Activated T-helper 1 cell treated with anti-CD3 and anti-CD28 coated beads, Interleukin-12 subunit alpha, Interleukin-12 subunit beta, Interleukin-2, Interleukin-4 antibody, amounts not matched to agents 30 ng/mL and 10 ng/mL and 1 ng/mL, durations not matched to agents 14 hours and 24 hours and 36 hours (primary cell): ENCODE measurements at places on chromosomes 2 and 18.

DNA sequence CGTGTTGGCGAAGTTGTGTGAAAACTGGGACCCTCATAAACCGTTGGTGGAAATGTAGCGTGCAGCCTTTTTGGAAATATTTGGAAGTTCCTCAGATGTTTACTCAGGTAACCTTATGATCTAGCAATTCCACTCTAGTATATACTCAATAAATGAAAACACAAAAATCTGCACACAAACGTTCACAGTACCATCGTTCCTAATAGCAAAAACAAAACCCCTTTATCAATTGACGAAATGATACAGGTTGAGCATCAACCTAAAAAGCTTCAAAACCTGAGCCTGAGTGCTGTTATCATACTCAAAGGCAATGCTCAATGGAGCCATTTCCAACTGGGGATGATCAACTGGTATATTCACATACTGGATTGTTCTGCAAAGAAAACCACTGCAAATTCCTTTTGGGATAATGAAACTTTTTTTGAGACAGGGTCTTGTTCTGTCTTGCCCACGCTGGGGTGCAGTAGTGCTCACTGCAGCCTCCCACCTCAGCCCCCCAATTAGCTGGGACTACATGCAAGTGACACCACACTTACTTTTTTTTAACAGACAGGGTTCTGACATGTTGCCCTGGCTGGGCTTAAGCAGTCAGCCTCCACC, 777 bp upstream of the C18orf32 start:
- no peak for DNase-seq

DNA sequence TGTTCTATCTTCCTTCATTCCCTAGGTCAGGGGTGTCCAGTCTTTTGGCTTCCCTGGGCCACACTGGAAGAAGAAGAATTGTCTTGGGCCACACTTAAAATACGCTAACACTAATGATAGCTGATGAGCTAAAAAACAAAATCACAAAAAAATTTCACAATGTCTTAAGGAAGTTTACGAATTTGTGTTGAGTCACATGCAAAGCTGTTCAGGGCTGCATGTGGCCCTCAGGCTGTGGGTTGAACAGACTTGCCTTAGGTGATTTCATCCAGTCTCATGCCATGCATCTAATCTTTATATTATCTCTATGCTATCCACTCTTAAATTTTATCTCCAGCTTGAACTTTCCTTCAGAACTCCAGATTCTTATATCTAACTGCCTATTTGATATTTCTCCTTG, 80.1 kb downstream of the CCDC85A start:
- DNase-seq = no peak

DNA sequence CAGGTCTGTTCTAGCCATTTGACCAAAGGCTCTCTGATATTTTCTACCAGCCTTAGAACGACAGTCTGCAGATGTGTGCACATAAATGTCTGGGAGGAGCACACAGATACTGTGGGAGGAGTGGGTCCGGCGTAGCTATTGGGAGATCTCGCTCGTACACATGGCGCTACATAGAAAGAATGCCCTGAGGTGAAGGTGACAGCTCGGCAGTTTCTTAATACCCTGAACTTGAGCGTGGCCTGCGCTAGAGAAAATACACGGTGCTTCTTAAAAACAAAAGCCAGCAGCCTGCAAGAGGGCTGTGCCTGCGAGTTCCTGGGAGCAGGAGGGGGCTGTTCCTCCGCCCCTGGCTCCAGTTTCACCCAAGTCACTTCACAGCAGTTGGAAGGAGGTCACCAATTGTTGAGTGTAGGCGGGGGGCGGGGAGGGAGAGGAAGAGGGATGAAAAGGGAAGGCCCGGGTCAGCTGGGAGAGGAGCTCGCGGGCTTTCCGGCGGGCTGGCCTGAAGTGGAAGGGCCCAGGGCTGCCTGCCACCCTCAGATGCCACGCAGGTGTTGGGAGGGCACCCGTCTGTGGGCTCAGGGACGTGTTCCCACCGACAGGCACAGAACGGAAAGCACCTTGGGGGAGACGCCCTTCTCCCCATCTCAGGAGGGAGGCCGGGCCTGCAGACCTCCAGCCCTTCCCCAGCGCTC, 124.7 kb upstream of the ZNF516 start:
- no peak for DNase-seq

GRCh38 chr2:5938566-5938896, 246.3 kb downstream of the SOX11 start:
- DNase-seq = no peak

DNA sequence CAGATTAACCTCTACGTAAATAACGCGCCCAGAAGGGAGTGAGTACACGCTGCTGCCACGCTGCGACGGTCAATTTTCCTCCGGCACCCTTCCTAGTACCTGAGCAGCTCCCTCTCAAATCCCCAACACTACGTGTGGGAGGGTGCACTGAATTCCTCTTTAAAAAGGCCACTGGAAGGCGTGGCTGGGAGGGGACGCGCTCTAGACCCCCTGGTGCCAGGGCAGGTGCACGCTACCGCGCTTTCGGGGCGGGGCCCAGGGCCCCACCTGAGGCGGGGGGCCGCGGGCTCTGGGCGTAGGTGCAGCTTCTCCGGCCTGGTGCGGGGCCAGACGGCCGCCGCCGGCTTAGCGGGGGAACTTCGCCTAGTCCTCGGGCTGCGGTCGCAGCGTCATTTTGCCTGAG, 668 bp upstream of the ANKRD12 start:
- no peak for DNase-seq

DNA sequence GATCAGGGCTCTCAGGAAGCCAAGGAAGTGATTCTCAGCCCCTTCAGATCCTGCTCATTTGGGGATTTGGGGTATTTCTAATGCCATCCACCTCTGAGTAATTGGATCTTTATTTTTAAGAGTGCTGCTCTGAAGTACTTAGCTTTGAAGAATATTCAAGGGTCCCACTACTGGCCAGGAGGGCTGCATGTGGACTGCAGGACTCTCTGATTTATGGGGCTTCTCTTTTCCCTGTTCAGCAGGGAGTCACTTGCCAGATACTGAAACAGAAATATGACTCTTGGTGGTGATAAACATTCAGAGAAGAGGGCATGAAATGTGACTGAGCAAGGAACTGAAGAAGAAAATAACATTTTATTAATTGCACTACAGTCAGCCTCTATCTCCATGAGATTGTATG, 138.5 kb downstream of the MTX2 start:
- DNase-seq = no peak

DNA sequence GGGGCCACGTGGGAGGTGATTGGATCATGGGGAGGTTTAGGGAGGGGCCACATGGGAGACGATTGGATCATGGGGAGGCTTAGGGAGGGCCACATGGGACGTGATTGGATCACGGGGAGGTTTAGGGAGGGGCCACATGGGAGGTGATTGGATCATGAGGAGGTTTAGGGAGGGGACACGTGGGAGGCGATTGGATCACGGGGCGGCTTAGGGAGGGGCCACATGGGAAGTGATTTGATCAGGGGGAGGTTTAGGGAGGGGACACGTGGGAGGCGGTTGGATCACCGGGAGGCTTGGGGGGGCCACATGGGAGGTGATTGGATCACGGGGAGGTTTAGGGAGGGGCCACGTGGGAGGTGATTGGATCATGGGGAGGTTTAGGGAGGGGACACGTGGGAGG, 22.5 kb upstream of the SALL3 start:
- no peak for DNase-seq

- peak; percentile 1 for DNase-seq
Measured at GRCh38 chr2:40244675-40245074, 207.2 kb downstream of the SLC8A1 start.

DNA sequence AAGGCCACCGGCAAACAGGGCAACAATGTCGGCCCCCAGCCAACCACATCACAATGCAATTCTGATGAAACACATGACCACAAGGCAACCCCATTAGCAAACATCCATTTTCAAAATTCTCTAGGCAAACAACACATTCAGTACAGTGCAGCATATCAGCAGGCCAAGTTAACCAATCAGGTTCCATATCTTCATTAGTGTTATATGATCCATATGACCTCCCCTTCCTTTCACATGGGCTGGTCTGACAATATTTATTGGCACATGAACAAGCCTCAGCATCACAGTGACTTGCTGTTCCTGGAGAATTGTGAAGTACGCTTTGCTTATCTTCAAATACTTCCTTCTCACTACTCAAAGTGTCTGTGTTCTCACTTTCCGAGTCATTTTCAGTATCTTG, 19.8 kb downstream of the RNF103 start:
- DNase-seq = no peak

GRCh38 chr2:201357221-201357620, at the start of gene FLACC1:
FLACC1 (minus strand) TSS chr2:201357345; CDS start chr2:201351404, 5,941 bp downstream.
- DNase-seq = no peak

- no peak for DNase-seq
Measured at GRCh38 chr18:9333441-9334328, 888 bp upstream of the TWSG1 start.

GRCh38 chr18:60022671-60023276, 123.0 kb downstream of the PMAIP1 start:
- DNase-seq = no peak

- no peak for DNase-seq
Measured at GRCh38 chr18:55236150-55236931, 277.1 kb upstream of the CCDC68 start.

DNA sequence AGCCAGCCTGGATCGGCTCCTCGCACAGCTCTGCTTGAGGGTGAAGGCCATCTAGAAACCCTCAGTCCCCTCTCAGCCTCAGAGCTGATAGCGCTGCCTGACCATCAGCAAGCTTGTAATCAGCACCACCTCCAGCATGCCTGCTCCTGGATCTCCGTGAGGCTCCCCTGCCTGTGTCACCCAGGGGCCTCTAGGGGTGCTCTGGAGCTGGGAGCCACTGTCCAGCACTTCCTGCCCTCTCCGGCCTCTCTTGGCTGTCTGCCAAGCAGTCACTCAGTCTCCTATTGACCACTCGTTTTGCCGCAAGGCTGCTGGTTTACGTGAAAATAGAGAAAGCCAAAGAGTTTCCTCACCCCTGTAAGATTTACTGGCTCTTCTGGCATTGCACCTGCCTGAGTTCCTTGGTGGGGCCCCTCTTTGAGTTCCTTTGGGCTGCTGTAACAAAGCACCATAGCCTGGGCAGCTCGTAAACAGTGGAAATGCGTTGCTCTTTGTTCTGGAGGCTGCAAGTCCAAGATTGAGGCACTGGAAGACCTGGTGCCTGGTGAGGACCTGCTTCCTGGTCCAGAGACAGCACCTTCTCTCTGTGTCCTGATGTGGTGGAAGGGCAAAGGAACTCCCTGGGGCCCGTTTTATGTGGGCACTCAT, 17.9 kb downstream of the CAPN10 start:
- no peak for DNase-seq

- DNase-seq = no peak
Measured at GRCh38 chr2:240301256-240301795, 134.1 kb upstream of the GPC1 start.

DNA sequence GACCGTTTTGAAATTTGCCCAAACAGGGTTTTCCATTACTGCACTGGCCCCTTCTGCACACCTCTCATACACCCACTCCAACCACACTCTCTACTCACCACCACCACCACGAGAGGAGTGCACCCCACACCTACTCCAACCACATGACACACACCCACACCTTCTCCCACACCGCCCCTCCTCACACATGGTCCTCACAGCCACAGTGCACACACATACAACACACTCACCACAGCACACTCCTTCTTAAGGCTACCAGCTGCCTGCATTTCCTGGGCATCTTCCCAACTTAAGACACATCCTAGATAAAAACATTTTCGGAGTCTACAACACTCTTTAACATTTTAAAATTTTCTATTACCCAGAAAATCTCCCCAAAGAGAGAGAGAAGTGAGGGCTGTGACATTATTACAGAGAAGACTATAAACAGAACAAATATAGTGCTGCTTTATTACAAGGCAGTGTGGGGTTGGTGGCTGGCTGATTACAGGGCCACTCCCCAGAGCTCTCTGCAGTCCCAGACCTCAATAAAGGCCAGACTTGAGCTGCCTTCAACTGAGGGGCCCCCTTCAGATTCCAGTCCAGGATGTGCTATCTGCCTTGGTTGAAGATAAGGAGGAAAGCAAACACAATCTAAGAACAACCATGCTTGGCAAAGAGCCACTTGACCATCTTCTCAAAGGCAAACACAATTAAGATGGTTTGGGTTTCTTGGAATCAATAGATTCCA, 36.1 kb downstream of the NHEJ1 start:
- no peak for DNase-seq

DNA sequence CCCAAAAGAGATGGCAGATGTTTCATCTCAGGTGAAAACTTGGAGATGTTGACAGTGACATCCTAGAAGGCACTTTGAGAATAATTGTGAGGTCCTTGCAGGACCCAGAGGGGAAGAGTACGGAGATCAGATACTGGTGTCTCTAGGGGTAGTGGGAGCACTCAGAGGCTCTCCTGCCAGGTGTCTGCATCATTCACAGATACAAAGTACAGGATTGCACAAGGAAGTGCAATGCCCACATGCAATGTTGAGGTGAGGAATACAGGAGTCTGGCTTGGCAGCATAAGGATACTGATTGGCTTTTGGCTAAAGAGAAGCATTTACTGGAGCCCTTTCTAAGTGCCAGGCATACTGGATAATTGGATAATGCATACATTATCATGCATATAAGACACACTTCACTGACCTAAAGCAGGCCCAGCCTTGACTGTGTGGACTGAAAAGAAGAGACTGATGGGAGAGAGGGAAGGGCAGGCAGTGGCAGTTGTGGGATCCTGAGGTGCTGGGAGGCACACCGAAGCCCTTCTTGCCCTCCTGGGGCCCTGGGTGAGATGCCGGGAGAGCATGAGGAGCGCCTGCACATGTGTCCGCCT, 31.0 kb upstream of the NCKAP5 start:
- no peak for DNase-seq

GRCh38 chr2:9401059-9401547, 22.2 kb downstream of the ITGB1BP1 start:
- no peak for DNase-seq

- no peak for DNase-seq
Measured at GRCh38 chr2:85174943-85175342, 41.8 kb downstream of the TCF7L1 start.

GRCh38 chr2:240259924-240260529, 119.6 kb upstream of the OTOS start:
- no peak for DNase-seq

DNA sequence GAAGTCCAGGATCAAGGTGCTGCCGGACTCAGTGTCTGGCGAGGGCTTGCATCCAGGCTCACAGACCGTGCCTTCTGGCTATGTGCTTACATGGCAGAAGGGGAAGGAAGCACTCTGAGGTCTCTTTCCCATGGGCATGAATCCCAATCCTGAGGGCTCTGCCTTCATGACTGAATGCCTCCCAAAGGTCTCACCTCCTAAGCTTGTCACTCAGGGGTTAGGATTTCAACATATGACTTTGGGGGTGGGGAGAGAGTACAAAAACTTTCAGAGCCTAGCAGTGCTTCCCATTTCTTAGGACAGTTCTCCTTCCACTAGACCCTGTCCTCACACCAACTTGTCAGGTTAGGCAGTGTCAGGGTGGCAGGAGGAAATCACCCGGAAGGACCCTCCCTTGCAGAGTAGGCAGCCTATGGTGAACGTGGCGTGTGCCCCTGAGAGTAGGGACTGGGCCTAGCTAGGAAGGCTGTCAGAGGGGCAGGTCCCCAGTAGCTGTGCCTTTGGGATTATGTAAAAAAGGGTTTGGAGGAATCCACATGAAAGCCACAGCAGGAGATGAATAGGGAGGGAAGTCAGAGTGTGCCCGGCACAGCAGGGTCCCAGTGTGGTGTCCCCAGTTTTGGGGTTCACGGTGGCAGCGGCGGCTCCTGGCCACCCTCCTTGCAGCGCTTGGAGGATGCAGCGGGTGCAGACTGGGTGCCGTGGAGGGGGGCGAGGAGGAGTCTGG, 233.3 kb downstream of the LDLRAD4 start:
- DNase-seq = no peak
